ENCODE measurements at places on chromosomes 12 and 14.

GRCh38 chr12:122026706-122027333, 5.1 kb downstream of the BCL7A start:
- no peak for DNase-seq

DNA sequence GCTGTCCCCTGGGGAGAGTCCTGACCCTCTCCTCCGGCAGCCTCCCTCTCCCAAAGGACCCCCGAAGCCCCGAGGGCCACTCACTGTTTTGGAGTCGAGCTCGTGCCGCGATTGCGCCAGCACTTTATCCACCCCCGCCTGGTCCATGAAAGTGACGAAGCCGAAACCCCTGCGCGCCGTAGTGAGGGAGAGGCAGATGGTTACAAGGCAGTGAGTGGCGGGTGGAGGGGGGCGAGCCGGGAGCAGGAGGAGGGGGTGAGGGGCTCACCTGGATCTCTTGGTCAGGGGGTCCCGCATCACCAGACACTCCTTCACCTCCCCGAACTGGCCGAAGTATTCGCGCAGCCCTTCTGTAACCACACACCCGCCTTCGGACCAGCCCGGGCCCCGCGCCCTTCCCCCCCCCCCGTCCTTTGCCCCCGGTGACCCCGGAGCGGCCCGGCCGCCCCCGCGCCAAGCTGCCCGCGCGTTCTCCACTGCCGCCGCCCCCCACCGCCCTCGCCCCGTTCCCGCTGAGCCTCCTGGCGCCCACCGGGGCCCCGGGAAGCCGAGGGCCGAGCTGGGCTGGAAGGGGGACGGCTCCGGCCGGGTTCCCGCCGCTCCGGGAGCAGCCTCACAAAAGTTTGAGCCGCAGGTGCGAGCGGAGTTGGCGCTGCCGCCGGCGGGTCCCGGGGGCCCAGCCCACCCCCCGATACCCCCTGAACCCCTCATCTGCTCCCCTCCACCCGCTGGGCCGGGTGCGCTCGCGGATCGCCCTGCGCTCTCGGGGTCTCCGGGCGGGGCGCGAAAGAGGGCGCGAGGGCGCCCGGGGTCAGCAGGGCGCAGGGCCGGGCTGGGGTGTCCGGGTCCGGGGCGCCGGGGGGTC, 808 bp downstream of the MSI1 start:
- no peak for DNase-seq

DNA sequence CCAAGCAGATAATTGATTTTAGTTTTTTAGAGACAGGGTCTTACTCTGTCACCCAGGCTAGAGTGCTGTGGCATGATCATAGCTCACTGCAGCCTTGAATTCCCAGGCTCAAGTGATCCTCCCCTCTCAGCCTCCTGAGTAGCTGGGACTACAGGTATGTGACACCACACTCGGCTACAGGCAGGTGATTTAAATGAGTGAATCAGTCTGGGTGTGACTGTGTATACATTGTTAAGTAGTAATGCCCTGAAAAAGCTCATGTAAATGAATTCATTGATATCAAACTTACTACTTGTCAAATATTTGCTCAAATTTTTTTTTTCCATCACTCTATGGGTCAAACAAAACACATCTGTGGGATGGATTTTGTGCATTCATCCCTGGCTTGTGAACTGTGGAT, 6.3 kb upstream of the USP44 start:
- no peak for DNase-seq

- peak; percentile 49 for DNase-seq
Observed at GRCh38 chr14:75578786-75579337, 442 bp downstream of the FLVCR2 start.

- no peak for DNase-seq
Observed at GRCh38 chr14:34165847-34166350, 215.0 kb upstream of the EGLN3 start.

GRCh38 chr12:103928682-103929045, 1.5 kb upstream of the HSP90B1 start:
- no peak for DNase-seq

- DNase-seq: no peak
Observed at GRCh38 chr12:26233631-26234030, 38.3 kb downstream of the SSPN start.

DNA sequence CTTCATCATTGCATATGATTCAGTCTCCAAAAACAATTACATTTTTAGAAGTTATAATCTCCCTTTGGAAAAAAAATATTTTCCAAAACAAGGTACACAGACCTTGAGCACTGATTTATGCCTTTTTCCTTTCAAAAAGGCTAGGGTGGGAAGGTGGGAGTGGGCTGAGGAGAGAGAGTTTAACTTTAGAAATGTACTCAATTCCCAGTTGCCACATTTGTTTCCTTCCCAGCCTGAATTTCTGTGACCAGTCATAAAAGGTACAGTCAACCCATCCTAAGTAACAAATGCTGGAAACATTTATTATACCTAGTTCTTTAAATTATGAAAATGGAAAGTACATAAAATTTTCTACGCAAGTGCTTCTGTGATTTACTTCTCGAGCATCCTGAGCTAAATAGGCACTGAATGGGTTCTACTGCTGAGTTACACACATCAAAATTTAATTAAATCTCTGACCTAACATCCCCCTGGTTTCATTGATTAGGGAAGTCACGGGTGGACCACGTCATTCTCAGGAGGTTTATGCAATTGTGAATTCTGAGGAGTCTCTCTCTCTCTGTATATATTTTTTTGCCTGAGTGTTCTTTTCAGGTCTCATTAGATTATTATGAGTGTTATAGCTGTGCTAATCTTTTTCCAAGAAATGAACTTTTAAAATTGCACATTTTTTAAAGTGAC, 371.8 kb downstream of the BTG1 start:
- no peak for DNase-seq

GRCh38 chr14:93991212-93991611, 5.9 kb upstream of the CCDC197 start:
- DNase-seq: no peak

GRCh38 chr14:53670701-53671100, 285.9 kb downstream of the BMP4 start:
- no peak for DNase-seq

GRCh38 chr14:53356361-53357150, 203.4 kb upstream of the DDHD1 start:
- DNase-seq: no peak

- DNase-seq: no peak
Observed at GRCh38 chr12:120170631-120171030, 23.9 kb downstream of the GCN1 start.

DNA sequence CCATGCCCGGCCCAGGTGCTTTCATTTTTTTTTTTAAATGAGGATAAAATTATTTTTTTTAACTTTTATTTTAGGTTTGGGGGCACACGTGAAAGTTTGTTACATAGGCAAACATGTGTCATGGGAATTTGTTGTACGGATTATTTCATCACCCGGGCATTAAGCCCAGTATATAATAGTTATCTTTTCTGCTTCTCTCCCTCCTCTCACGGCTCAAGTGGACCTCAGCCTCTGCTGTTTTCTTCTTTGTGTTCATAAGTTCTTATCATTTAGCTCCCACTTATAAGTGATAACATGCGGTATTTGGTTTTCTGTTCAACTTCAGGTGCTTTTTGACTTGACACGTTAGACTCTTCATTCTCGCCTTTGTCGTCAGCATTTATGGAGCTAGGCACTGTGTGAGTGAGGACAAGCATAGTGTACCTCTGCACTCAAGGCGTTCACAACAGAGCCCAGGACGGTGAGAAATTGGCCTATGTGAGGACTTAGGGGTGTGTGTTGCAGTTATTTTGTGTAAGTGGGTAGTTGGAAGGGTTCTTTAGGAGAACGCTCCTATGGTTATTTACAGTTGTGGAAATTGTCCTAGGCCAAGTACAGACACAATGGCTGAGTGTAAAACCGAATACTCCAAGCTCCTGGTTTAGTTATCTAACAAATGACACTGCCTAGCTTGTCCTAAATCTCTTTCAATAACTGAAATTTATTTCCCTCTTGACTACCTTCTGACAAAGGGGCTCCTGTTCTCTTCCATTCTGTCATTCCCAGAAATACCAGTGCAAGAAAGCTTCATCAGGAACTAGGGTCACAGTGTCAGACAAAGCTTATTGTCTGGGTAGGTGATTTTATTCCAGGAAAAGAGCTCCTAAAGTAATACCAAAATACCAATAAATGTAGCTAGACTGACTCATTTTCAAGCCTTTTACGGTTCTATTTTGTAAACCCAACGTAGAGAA, 200.5 kb upstream of the PRICKLE1 start:
- no peak for DNase-seq

- no peak for DNase-seq
Observed at GRCh38 chr12:587132-588023, 75.9 kb downstream of the NINJ2 start.

GRCh38 chr12:62934799-62935674, at the start of gene PPM1H:
Gene PPM1H (minus strand): TSS chr12:62935150. CDS start chr12:62934736, 414 bp downstream.
- DNase-seq: peak; percentile 77

GRCh38 chr14:53034036-53034435, 83.2 kb upstream of the FERMT2 start:
- no peak for DNase-seq

Measured in LNCaP clone FGC (cell line).